Right atrium auricular region (tissue), 2 donors: ENCODE measurements at places on chromosomes 5 and 9. TPM values are rescaled to one million over a fixed set of nuclear protein-coding genes. Genes with fewer than 3 reads are reported as not detected.

DNA sequence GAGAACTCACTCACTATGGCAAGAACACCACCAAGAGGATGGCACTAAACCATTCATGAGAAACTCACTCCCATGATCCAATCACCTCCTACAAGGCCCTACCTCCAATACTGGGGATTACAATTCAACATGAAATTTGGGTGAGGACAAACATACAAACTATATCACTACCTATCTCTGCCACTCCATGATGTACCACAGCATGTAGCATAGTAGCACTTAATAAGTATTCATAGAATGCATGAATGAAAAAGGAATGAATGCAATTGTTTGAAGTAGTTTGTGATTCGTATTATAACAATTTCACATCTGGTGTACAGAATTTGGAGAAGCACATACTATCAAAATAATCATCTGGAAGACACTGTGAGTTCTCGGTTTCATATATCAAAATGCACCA lies 27.9 kb upstream of the SLC24A2 start:
- H3K36me3 ChIP-seq, result no peaks in the 10 kb centered on the region
- no peaks in the 10 kb centered on the region for H3K4me1 ChIP-seq
- no peaks in the 10 kb centered on the region for H3K27me3 ChIP-seq
- no peak for DNase-seq
- H3K4me3 ChIP-seq, result no peak overlapping the region

The MAMDC4 gene
- total RNA-seq, result 2.0 TPM

The CD14 gene
- 74.1 TPM for total RNA-seq

DNA sequence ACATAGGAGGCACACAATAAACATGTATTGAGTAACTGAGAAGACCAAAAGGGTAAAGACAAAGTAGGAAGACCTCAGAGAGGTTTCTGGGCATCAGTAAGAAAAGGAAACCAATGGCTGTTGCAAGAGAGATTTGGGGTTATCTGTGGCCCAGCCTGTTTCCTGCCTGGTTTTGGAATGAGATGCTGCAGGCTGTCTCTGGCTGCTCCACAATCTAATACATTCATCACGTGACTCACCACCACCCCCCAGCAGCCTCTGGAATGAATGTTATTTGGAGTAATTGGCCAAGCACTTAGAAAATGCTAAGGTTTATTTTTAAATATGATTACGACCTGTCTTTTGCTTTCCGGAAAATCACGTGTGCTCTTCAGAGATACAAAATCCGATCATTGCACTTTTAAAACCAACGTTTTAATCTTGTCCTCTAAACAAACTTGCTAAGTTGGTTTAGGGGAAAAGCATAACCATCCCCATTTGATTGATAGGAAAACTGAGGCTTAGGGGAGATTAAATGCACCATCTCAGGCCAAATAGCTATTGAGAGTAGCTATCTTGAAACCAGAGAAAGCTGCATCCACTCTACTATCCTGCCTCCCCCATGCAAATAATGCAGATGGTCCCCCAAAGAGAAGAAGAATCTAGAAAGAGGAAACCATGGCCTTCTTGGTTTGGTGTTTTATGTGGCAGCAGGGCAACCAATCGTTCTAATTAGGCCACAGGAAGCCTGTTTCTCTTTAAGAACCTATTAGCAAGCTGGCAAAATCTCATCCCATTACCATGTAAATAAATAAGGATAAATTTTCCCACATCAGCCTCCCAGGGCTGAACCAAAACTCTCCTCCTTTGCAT lies 151.8 kb upstream of the ADRA1B start:
- no peaks in the 10 kb centered on the region for H3K4me1 ChIP-seq
- peak overlapping the region; percentile 12 for H3K27ac ChIP-seq
- DNase-seq, result no peak
- no peaks in the 10 kb centered on the region for H3K36me3 ChIP-seq
- no peak overlapping the region for H3K4me3 ChIP-seq
- H3K27me3 ChIP-seq, result no peaks in the 10 kb centered on the region

DNA sequence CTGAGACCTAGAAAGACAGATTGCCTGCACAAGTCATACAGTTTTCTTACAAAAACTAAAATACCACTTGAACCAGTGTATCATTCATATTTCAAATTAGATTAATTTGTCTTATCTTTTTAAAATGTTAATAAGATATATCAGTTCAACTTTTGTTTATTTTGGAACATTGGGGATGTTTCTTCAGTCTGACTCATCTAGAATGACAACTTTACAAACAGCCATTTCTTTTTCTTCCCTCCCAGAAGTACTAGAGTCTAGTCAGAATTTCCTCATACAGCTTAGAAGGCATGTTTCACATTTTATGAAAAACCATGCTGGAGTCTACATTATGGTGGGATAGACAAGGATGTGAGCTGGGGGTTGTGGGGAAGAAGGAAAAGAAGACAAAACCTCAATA lies 262.5 kb downstream of the NFIB start:
- H3K4me3 ChIP-seq, result no peak overlapping the region
- H3K27ac ChIP-seq, result no peak overlapping the region
- no peaks in the 10 kb centered on the region for H3K36me3 ChIP-seq
- no peaks in the 10 kb centered on the region for H3K4me1 ChIP-seq
- no peak for DNase-seq

DNA sequence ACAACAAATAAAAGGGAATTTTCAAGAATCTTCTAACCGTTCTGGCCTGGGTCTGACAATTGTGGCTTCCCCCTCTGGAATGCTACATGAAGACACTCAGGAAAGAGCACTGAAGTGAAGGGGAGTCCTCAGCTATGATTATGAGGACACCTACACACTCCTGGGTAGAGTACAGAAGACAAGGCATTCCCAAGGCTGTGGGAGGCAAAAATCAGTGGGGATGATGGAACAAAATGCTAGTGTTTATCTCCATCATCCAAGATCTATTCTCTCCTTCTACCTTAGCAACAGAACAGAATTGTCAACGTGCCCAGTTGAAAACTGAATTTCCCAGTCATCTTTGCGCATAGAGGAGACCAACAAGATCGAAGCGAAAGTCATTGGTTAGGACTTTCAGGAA lies 130.1 kb upstream of the LARP1 start:
- H3K4me1 ChIP-seq, result no peaks in the 10 kb centered on the region
- H3K36me3 ChIP-seq, result no peaks in the 10 kb centered on the region
- no peaks in the 10 kb centered on the region for H3K27me3 ChIP-seq
- no peak for DNase-seq

GRCh38 chr5:136080113-136080482 lies 51.3 kb downstream of the TGFBI start:
- H3K36me3 ChIP-seq, result no peaks in the 10 kb centered on the region
- H3K27me3 ChIP-seq, result no peaks in the 10 kb centered on the region
- DNase-seq, result no peak
